ENCODE measurements at places on chromosomes 6 and 20.

- DNase-seq: no peak
Measured at GRCh38 chr6:93918258-93918657, 498.9 kb upstream of the EPHA7 start.

- no peak for DNase-seq
Measured at GRCh38 chr6:13273931-13274706, 54.2 kb downstream of the TBC1D7 start.

GRCh38 chr20:733861-734260 lies 34.4 kb downstream of the SLC52A3 start:
- DNase-seq: no peak

DNA sequence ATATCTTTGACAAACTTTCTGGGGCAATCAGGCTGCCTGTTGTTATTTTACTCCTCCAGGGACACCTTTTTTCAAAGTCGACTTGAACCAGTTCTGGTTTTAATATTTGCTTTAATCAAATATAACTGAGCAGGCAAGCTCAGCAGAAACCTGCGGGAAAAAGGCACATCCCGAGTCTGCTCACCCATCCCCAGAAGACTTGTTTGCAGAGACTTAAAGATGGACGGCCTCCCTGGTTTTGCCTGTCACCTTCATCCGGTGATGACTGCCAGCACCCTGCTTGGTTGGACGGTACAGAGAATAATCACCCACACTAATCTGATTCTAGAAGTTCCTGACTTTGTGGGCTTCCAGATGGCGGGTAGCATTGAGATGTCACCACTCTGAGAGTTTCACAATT lies 36.8 kb downstream of the PPP1R3G start:
- no peak for DNase-seq

DNA sequence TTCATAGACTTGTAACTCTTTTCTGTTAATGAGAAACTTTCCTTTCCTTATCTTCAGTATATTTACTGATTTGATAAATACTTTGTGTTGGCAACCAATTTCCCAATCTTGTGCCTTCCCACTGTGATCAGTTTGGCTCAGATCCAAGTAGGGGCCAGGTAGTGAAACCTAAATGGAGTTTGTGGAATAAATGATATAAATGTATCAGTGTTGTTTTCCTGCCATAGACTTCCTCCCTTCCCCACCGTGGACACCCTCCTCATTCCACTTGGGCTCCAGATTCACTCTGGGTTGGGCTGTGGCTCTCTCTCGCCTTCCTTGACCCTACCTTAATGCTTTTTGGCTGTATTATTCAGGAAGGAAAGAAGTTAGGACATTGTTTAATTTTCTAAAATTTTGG lies 1.3 kb downstream of the ZKSCAN3 start:
- DNase-seq: no peak

GRCh38 chr20:61960836-61961235 lies 104.8 kb downstream of the TAF4 start:
- no peak for DNase-seq

- DNase-seq: no peak
Measured at GRCh38 chr6:120077489-120077888, 727.9 kb upstream of the MAN1A1 start.

GRCh38 chr20:17624551-17625245 lies 54.8 kb downstream of the DSTN start:
- DNase-seq: no peak
